Hepatic stellate cell (primary cell): ENCODE measurements at places on chromosomes 6 and 20.
A peak's percentile ranks its signal among the peaks of the same experiment; 100 is the strongest.

DNA sequence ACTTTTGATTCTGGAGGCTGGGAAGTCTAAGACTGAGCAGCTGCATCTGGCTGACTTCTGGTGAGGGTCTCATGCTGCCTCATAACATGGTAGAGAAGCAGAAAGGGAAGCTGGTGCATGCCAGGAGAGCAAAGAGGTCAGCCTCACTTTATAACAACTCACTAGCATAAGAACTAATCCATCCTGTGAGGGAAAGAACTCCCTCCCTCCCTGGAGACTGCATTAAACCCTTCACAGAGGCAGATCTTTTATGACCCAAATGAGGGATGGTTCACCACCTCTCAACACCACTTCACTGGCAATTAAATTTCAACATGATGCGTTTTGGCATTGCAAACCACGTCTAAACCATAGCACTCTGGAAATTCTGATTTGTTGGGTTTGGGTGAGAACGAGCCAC, 33.9 kb downstream of the STXBP5 start:
- no peak for DNase-seq

DNA sequence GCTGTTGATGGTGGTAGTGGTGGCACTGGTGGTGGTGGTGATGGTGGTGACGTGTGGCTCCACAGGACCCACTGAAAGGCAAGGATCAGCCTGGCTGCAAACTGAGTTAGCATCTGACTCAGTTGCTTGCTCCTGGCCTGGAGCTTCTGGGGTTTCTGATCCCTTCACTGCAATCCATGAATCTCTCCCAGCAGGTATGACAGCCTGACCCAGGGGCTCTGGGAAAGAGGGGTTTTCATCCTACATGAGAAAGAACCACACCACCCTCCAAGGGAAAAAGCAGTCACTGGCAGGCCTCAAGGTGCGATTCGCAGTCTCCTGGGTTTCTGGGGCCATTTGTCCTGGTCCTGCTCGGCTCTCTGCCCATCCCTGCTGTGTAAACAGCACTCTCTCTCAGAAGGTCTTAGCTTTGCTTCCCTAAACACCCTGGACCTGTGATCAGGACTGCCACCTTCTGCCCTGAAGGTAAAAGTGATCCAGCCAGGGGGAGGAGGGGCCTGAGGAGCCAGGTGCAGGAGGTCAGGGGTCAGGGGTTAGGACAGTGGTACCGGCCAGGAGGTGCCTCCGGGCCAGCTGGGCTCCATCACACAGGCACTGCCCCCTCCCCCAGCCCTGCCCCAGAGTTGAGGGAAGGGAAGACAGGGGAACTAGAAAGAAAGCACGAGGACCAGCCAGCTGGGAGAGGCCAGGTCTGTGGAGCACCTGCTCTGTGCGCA, 152.0 kb downstream of the BMP7 start:
- no peak for DNase-seq

DNA sequence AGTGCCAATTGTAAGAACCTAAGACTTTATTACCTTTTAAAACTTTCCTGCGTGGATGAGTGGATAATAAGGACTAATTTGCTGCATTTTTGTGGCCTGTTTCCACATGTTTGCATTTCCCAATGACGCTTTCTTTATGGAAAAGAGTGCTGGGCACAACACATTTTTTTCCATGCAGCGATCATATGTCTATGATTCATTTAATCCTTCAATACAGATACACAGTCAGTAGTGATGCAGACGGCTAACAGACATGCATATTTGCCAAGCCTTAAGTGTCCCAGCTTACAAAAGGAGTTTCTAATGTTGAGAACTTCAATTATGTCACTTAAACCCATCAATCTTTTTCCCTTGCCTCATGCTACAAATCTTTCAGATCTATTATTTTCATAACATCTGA, 239.8 kb upstream of the PREP start:
- no peak for DNase-seq

DNA sequence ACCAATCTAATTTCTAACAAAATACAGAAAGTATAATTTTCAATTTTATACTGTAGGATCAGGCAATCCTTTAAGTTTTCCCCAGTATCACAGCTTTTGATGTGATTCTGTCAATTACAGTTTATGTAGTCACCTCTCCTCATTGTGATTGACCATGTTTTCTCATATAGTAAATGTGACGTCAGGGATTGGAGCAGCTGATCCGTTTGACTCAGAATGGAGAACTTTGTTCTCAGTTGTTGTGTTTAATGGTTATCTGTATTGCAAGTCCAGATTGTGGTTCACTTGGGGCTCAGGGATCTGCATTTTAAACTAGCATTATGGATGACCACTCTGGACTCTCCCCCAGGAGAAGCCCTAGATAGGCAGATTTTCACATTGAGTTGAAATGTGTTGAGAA, 90.6 kb downstream of the DNAH8 start:
- no peak for DNase-seq

GRCh38 chr6:67345946-67346345, 1289.1 kb upstream of the ADGRB3 start:
- DNase-seq = no peak

DNA sequence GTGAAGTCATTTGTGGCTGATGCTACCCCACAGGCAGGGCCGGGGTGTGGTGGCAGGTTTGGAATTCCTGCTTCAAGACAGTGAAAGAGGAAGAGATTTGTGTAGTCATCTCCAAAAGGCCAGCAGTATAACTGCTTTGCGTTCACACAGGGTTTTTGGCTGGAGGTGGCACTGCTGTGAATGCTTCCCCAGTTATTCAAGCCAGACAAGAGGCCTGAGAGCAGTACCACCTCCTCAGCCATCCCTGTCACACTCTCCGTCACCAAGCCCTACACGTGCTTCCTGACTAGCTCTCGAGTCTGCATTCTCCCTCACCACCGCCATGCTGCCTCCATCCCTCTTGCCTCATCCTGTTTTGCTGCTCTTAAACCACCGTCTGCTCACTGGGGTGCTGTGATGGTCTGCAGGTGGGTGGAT, 23.9 kb downstream of the ARMC2 start:
- DNase-seq = no peak

DNA sequence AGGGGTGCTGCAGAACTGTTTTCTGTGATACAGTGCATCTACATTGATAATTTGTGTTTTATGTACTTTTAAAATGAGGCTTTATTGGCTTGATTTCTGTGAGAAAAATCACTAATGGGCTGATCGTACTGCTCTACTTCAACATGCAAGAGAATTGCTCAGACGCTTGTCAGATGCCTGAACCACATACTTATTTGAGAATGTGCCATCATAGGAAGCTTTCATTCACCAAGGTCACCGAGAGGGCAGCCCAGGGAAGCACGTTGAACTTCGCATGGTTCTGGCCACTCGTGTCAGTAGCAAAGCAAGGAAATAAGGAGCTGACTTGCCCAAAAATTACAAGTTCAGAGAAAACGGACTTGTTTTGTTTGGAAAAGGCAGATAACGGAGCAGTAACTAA, 168.5 kb upstream of the AKAP12 start:
- DNase-seq = peak; percentile 60

GRCh38 chr20:59452856-59453255, 151.5 kb upstream of the PHACTR3 start:
- DNase-seq = no peak

GRCh38 chr6:142843361-142843760, 101.6 kb downstream of the HIVEP2 start:
- DNase-seq = no peak

- DNase-seq = no peak
Measured at GRCh38 chr6:92125681-92126080, 1293.7 kb downstream of the EPHA7 start.

DNA sequence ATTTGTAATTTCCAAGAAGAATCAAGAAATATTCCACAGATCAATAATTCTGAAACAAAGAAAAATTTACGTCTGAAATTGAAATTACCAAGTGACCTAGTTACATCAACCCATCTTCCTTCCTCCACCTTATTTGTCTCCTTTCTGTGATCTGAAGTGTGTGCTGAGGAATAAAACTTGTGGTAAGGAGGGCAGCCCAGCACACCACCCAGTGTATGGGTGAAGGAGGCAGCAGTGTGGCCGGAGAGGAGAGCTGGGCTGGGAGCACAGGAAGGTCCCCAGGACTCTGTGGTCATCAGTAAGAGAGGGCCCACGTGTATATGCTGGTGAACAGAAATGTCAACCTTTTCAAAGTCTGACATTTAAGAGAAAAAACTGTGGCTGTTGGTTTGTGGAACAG, 11.3 kb upstream of the CCR6 start:
- no peak for DNase-seq

DNA sequence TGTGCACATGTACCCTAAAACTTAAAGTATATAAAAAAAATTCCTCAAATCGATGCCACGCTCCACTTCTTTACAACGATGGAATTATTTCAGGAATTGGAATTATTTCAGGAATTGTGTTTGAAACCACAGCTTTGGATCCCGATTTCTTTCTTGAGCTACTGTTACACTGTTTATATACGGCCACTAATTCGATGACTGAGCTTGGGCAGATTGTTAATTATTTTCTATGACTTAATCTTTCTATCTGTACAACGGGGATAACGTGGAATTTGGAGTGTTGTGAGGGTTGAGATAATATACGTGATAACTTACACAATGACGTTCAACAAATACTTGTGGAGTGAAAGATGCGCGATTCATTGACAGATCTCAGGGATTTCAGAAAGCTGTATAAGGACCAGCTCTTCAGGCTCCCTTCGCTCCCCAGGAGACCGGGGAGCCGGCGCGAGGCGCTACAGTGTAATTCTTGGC, 171.3 kb downstream of the SLC16A10 start:
- peak; percentile 50 for DNase-seq

DNA sequence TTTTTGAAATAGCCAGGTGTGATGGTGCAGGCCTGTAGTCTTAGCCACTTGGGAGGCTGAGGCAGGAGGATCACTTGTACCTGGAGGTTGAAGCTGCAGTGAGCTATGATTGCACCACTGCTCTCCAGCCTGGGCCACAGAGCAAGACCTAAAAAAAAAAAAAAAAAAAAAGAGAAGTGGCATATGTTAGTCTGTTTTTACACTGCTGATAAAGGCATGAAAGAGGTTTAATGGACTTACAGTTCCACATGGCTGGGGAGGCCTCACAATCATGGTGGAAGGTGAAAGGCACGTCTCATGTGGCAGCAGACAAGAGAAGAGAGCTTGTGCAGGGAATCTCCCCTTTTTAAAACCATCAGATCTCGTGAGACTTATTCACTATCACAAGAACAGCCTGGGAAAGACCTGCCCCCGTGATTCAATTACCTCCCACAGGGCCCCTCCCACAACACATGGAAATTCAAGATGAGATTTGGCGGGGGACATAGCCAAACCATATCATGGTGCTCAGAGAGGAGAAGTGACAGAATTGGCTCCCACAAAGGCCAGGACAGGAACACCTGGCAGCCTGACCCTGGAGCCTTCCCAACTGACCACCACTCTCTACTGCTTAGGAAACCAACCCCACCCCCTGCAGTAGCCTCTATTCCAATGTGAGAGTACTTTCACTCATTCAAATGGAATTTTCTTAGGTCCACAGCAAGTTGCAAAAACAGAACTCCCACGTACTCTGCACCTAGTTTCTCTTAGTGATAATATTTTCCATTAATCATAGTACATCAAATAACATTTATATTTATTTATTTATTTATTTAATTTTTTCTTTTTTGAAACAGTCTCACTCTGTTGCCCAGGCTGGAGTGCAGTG, 29.8 kb downstream of the ARHGAP40 start:
- no peak for DNase-seq

GRCh38 chr20:57611586-57612311, 8.5 kb downstream of the ZBP1 start:
- DNase-seq = no peak

GRCh38 chr6:16876201-16876600, 114.9 kb upstream of the ATXN1 start:
- no peak for DNase-seq
